ENCODE measurements at places on chromosomes 3 and 15.

GRCh38 chr3:41674449-41674848 is 287.5 kb downstream of the ULK4 start:
- no peak for DNase-seq

GRCh38 chr15:85302271-85302670 is 78.1 kb upstream of the AKAP13 start:
- no peak for DNase-seq

DNA sequence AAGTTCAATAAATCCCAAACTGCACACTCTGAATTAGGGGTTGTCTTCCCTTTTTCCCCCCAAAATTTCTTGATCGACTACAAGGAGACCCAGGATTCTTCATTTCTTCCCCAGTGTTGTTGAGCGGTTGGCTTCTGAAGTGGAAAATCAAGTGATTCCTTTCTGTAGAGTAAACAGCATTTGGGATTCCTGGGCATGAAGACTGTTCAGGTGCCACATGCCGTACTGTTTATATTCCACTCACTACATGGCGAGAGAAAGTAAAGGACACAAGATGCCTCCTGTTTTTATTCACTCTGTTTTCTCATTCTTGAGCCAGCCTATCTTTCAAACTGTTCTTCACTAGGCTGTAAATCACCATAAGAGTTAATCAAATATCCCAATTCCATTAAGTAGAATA is 12.6 kb downstream of the FSTL1 start:
- DNase-seq, result no peak

GRCh38 chr3:25036633-25037032 is 391.4 kb upstream of the RARB start:
- DNase-seq, result no peak

Measured in NAMALWA (cell line).